ENCODE measurements at places on chromosomes 2 and 18.
A peak's percentile ranks its signal among the peaks of the same experiment; 100 is the strongest.

DNA sequence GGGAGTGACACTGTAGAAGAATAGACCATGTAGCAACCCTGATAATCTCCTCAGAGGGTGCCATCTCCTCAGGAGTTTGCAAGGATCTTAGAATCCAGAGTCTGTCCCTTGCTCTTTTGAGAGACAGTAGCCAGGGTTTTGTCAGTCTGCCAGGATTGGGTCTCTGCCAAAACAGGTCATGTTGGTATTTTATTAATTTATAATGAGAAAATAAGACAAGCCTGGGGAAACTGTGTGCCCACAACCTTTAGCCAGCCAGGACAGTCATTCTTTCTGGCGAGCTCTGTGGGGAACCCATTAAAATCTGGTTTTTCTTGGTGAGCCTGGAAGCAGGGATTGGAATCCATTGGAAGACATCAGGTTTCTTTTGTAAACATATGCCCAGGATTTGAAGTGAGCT is 78.6 kb downstream of the PTPRM start:
- DNase-seq: no peak

DNA sequence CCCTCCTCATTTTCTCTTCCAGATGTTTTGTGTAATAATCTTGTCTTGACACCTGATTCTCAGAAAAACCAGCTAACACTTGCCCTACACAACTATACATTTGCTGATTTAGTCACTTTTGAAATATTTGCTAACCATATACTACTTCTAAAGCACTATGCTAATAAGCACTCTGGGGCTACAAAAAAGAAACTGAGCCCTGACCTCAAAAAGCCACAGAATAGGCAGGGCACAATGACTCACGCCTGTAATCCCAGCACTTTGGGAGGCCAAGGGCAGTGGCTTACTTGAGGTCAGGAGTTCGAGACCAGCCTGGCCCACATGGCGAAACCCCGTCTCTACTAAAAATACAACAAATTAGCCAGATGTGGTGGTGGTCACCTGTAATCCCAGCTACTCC is 266.0 kb downstream of the RAD51AP2 start:
- no peak for DNase-seq

DNA sequence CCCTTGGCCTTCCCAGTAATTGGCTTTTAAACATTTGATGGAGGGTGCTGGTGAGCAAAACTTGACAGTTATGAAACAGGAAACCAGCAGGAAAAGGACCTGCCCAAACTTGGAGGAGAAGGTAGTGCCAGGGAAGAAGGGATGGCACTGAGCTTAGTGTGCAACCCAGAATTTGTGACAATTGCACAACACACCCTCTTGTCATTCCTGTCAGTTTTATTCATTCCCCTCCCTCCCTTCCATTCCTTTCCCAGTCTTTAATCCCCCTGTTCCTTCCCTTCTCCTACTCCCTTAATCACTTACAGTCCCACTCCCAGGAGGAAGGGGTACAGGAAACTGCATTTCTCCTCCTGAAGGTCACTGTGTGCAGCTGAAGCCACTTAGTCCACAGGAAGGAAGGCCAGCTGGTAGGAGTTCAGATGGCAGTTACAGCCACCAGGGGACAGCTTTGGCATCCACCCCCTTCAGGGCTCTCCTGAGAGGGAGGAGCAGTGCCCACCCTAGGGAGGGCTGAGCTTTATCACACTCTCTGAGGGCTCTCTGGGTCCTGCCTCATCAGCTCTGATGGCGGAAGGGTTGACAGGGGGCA is 24.0 kb upstream of the SIGLEC15 start:
- no peak for DNase-seq

DNA sequence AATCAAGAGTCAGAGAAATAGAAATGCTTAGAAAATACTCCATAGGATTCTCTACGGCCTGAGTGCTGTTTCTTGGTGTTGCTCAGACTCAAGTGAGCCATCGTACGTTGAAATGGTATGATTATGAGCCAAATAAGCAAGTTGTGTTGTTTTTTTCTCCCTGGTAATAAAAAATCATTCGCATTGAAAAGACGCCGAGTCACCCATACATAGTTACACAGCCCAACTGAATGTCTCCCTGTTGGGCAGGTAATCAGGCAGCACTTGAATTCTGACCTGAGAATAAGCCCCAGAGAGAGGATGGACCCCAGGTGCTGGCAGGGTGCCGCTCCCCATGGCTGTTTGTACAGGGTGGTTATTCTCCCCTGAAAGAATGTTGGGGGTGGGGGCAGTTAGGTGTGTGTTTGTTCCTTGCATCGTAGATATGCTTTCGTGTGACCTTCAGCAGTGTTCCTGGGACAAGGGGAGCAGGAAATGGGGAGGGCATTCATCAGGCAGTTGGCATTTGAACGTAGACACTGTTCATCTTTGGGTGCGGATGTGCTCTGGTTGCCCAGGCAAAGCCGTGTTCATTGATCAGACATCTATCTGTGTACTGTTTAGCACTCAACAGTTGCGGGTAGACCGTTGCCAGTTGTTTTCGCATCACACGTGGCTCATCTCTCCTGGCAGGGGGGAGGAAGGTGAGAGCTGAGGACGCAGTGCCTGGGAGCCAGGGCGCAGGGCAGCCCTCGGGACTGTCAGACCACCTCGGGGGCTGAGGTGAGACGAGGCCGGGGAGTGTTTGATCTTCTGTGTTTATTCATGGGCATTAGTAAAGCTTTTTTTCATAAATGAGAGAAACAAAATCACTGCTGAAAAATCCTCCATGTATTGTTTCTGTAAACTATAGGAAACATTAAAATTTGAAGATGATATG is 27.3 kb downstream of the MTCL1 start:
- DNase-seq: no peak

GRCh38 chr2:75541430-75541829 is 19.3 kb downstream of the EVA1A start:
- no peak for DNase-seq

DNA sequence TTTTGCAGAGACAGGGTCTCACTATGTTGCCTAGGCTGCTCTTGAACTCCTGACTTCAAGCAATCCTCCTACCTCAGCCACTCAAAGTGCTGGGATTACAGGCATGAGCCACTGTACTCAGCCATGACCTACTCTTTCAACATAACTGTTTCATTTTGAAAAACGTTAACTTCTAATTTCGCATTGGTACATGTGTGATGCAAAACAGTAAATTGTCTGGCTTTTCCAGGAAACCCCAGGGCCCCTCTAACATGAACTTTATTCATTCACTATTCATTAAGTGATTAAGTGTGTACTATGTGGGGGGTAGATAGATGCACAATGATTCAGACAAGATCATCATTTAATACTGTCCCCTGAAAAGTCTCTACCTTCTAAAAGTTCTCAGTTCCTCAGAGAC is 364.9 kb downstream of the SS18 start:
- DNase-seq: no peak

DNA sequence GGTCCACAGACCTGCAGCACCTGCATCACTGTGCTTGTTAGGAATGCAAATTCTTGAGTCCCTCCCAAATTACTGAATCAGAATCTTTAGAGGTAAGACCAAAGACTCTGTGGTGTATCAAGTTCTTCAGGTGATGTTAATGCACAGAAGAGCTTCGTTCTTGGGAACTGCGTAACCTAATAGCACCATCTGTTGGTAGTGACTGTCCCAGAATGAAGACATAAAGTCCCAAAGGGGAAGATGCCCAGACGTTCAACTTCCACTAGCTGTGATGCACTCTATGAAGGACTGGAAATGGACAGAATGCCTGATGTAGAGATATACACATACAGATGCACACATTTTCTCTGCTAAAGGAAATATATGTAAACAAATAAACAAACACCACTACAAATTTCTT is 576.0 kb downstream of the LRP1B start:
- peak; percentile 77 for DNase-seq

DNA sequence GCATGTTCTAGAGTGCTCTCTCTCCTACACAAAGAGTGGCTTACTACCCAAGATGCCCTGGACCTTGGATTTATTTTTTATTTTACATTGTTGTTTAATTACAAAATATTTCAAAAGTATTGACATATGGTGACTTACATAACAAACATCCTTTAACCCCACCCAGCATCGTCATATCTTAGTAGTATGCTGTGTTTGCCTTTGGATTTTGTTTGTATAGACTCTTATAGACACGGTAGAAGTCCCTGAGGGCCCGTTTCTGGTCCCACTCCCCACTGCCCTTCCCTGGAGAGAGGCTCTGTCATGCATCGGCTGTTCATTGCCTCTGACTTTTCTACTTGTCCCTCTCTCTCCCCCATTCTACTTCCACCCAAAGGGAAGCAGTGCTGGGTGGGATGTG is 112.0 kb downstream of the ZBTB7C start:
- DNase-seq: no peak

DNA sequence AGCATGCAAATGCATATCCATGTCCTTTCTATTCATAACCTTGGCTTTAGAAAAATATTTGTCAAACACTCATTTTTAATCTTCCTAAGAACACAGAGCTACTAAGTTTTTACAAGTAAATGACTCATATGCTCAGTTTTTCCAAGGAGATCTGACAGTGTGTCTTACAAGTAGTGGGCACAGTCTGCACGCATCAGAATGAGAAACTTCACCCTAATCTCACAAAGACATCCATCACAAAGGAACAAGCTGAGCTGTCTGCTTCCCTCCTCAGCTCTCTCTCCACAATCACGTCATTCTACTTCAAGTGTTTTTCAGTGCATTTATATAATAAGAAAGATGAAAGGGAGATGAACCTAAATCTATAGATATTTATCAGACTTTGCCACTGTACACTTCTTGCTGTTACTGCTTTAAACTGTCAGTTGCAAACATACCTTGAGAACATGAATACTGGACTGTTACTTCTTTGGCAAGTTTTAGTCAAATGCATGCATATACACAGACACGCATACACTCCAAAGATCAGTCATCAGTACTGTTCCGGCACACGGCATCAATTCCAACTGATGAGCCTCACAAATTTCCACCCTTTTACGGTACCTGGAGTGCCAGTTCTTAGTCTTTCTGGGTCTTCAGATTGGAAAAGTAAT is 75.7 kb downstream of the RBMS1 start:
- DNase-seq: no peak

- DNase-seq: no peak
Observed at GRCh38 chr2:84539729-84540128, 23.4 kb downstream of the DNAH6 start.

DNA sequence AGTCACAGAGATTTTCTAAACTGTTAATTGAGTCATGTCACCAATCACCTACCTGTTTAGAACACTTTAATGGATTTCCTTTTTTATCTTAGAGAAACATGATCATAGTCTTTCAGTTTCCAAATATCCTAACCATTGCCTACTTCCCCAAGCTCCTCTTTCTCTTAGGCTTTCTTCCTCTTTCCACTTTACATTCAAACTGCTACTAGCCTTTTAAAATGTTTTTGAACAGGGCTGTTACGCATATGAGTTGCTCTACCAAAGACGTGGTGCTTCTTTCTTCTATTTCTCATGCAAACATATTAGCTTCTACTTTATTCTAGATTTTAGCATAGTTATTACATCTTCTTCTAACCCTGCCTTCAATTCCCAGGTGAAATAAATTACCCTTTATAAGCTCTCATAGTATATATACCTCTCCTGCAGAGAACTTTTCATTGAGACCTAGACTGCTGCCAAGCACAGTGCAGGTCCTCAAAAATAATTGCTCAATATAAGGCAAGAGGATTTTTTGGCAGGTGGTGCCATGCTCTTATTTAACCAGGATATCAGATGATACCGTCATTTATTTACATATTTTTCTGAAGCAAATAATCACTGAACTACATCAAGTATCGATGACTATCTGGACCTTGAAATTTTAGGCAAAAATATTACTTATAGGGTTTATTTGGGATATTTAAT is 937.1 kb downstream of the TSN start:
- no peak for DNase-seq

- no peak for DNase-seq
Observed at GRCh38 chr2:48146552-48146951, 240.3 kb upstream of the FBXO11 start.

DNA sequence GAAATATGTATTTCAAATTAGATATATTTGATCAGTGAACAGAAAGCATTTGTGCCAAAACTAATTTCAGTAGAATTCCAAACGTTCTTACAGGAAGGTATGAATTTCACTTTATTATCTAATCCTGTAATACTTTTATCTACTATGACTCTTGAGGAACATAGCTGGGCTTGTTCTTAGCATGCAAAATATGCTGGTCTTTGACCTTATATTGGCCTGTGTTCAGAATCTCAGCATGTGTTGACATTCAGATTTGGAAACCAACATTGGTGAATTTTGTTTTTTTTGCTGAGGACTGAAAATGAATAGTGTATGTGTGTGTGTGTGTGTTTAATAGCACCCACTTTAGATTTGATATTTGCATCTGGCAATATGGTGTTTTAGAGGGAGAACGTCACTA is 112.2 kb downstream of the MEIS1 start:
- no peak for DNase-seq

DNA sequence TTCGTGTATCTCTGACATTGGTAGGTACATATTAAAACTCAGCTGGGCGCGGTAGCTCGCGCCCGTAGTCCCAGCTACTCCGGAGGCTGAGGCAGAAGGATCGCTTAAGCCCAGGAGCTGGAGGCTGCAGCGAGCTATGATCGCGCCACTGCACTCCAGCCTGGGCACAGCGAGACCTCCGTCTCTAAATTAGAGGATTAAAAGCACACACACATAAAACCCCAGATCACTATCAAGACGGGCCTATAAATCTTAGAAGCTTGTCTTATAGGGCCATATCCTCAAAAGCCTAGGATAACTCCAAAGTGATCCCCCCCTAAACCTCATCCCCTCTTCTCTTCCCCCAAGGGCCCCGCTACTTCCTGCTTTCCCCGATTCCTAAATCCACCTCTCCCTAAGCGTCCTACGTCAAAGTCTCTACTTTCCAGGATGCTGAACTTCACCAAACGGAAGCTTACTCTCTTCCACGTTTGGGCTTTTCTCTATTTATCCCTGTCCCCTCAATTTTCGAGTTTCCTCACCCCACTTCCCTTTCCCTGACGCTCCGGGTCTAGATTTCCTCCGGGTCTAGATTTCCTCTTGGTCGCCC is 707 bp downstream of the KRCC1 start:
- peak; percentile 26 for DNase-seq

- no peak for DNase-seq
Observed at GRCh38 chr2:57698935-57699449, 347.6 kb upstream of the VRK2 start.

All from Ammon's horn (tissue), 1 donor.